Cerebellar cortex (tissue), 1 donor: ENCODE measurements at places on chromosomes 7 and 10.

DNA sequence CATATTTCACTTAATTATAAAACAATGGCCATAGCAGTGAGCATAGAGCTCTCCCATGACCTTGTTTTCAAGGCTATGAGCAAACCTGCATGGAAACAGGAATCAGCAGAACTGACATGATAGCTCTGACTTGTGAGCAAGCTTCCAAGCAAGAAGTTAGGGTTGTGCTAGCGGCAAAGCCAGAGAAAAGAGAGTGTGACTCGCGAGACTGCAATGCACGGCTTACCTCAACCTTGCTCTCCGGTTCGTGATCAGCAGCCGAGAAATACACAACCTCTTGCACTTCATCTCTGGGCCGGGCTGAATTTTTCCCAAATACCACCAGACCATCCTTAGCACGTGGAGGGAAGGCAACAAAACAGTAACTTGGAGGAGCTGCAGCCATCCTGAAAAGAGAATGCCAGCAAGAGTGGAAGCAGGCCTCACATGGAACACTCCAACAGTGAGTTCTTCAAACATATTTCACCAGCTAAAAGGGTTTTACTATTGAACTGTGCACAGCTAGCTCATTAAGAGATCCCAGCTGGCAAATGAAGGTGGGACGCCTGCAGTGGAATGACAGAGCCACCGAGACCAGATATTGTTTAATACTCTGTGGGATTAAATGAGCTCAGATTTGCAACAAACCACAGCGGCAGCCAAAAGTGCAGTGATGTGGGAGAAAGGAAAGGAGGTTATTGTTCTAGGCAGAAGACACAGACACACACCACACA lies 20.8 kb downstream of the SCRN1 start:
- DNase-seq = peak; percentile 90

DNA sequence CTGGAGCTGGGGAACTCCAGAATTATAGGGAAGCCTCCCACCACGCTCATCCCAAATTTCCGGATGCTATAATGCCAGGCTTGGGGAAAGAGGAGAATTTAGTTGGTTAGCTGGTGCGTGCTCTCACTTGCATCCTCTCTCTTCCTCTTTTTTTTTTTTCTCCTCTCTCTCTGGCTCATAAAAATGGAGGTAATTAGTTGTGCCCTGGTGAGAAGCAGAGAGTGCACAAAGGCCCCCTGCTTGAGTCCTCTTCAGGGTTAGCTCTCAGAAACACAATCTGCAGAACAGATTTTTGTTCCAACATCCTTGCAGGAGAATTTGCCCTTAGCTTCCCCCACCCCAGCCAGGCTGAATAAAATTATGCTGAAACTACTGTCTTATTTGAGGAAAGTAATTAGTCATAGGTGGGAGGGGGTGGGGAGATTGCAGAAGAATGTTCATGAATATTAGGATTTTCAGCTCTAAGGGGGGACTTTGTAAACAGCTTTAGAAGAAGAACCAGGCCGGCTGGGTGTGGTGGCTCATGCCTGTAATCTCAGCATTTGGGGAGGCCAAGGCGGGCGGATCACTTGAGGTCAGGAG lies 7.6 kb downstream of the SERPINE1 start:
- no peak for DNase-seq

DNA sequence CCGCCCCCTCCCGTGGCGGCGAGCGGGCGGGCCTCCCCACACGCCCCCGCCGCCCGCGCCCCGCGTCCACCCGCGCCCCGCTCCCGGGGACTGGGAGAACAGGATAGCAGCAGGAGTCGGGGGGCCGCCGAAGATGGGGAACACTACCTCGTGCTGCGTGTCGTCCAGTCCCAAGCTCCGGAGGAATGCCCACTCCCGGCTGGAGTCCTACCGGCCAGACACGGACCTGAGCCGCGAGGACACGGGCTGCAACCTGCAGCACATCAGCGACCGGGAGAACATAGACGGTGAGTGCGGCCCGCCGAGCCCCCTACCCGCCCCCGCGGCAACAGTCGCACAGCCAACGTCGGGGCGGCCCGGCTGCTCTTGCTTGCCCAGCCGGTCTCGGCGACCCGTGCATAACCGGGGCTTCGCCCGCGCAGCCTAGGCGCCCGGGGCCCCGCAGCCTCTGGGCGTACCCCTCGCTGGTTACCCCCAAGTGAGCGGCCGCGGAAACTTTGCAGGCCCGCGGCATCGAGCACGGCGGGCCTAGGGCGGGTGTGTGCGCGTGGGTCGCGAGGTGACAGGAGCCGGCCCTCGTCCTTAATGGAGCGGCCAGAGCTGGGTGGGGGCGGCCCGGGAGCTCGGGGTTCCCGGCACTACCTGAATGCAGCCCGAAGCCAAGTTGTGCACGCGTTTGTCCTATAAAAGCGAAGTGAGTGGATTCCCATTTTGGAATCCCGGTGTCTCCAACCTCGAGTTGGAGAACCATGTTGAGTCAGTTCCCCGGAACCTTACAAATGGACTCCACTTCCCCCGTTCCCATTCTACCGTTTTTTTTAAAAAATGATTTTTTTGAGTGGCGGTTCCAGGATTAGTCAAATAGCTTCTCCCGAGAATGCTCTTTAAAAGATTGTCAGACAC lies 863 bp downstream of the CCNY start:
- peak; percentile 35 for DNase-seq

GRCh38 chr7:30083334-30083733 lies 51.5 kb upstream of the MTURN start:
- no peak for DNase-seq

DNA sequence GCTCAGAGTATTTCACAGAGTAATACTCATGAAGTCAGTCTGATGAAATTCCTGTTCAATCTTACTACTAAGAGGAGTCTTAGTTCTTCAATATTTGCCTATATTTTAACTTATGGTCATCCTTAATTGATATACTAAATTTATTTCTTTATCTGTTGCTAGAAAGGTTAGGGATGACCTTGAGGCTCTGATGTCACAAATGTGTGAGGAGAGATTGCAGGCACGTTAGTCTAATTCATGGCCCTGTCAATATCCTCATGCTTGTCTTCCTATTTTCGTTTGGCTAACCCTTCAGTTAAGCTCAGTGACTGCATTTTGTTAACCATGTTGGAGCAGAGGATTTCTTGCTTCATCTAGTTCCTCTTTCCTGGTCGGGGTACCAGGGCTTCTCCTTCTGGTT lies 704.7 kb upstream of the COBL start:
- no peak for DNase-seq

DNA sequence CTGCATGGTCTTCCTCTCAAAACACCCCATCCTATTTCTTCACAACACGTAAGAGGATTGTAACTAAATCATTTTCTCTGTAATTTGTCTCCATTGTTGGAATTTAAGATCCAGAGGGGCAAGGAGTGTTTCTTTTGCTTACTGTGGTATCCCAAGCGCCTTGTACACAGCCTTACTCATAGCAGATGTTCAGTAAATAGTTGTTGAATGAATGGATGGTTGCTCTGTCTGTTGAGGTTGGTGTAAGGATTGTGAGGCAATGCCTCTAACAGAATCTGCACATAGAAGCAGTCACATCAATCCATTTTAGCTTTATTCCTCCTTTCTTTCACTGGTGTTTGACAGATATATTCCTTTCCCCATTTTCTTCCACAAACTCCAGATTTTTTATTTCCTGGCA lies 90.1 kb downstream of the ZNF365 start:
- DNase-seq = no peak
